Ovary (tissue), 10 donors: ENCODE measurements at places on chromosomes 2 and 18.

DNA sequence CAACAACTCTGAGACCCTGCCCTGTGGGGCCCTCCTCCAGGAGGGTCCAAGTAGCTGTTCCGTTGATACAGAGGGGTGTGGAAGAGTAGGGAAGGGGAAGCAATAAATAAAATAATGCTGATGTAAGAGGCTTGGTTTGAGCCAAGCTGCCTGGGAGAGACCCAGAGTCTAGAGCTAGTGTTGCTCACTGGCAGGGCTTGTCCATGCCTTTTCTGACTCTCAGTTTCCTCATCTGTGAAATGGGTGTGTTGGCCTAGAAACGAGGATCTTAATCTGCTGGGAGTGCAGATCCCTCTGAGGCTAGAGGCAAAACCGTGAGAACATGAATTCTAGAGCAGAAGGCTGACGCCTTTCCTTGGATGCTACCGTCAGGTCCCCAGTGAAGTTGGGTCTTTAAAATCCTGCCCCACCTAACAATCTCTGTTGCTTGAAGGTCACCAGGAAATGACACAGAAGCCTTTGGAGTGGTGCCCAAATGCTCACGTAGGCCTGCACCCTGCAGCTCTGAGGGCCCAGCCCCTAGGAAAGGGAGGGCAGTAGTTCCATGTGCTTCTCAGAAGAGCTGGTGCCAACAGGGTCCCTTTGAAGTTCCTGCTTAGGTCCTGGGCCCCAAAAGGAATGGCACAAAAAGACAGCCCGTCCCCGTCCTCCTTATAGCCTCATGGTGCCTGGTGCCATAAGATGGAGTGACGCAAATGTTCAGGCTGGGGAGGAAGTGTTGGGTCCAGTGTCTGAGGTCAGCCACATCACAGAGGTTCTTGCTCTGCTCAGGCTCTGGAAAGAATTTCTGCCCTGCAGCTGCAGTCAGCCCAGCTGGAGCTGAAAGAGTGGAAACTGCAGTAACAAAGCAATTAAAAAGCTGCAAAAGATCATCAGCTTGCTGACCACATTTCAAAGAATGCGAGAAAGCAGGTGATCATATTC is 73.2 kb upstream of the SMAD2 start:
- no peak for DNase-seq

DNA sequence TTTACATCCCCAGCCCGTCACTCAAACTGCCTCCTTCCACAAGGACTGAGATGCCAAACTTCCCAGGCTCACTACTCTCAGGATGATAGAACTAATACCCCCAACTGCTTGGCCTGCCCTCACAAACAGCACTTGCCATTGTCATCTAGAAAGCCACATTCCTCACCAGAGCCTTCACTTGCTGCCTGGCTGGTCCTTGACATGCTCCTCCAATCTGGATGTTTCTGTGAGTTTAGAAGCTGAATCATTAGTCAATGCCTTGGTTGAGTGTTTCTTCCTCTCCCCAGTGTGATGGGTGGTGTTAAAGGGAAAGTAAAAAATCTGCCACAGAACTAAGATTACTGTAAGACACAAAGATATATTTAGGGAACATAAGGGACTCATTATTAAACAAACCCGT is 52.5 kb downstream of the MARCHF4 start:
- DNase-seq = no peak

DNA sequence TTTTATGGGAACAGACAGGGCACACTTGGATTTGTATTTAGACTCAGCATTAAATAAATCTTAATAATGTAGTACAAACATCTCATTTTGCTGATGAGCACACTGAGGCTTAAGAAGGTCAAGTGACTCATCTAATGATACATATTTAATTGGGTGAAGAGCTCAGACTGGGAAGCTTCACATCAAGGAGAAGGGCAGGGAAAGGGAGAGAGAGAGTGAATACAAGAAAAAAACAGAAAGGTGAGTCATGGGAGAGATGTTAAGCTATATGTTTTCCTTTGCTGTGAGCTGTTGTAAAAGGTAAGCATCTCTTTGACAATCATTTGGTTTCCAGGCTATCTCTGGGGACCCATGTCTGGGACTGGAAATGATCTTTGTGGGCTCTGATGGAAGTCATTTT is 277.8 kb downstream of the SETBP1 start:
- no peak for DNase-seq

DNA sequence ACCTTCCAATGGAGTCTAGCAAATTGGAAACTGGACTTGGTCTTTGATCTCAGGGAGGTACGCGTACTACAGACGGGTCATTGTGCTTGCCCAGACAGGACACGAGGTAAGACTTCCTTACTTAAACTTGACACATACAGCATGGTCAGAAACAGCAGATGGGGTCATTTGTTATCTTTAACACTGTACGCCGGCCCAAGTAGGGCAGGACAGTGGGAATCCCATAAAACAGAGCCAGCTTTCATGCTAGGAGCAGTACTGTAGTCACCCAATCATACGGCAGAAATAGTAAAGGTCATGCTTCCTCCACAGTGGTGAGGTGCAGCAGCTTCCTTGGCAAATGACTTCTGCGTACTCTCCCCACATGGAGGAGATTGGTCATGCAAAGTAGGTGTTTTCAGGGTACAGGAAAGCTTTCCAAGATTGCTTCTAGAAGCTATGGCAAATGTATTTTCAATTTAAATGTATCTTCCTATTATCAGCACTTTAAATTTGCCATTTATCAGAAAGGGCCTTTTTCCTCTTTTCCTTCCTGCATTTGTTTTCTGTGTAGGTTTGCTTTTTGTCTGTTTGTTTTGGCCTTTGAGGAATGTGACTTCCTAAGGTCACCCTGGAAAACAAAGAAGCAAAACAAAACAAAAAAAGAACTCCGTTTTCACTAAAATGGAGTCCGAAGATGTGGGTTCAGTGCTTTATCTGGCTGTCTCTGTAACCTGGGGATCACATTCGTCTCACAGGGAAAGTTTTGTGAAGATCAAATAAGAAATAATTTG is 74.0 kb upstream of the DSG1 start:
- no peak for DNase-seq

- DNase-seq = no peak
These were observed 21.1 kb downstream of the NEURL3 start for GRCh38 chr2:96484091-96484490.

- DNase-seq = no peak
These were observed 79.8 kb upstream of the LRPPRC start for GRCh38 chr2:44075541-44075940.

- DNase-seq = no peak
These were observed 98.7 kb downstream of the FAM210A start for GRCh38 chr18:13627639-13628038.

DNA sequence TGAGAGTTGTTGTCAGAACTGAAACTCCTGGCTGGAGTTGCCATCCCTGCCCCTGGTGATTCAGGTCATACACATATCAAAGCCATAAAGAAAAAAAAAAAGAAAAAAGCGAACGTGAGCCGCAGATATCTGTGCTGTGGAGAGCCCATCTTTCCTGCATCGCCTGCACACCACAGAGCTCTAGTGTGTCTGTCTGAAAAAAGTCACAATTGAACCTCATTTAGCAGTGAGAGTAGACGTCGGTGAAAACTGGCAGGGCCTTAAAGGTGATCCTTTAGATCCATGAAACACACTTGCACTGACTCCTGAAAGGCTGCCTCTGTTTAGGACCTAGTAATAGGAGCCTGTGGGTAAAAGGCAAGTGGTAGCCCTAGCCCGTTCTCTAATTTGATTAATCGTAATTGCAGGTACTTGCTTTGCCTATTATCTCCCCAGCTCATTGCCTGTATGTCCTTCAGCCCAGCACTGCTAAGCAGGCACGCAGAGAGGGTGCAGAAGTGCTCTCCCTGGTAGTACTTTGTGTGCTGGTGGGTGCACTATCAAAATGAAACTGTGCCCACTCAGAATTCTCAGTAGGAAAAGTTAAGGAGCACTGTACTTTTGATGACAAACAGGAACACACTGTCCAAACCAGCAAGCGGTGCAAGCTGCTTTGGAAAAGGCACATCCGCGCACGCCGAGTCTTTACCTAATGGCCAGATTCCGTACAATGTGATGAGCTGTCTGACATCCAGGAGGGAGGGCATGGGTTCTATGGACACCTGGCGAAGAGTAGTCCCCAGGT is 103.5 kb upstream of the ASB18 start:
- no peak for DNase-seq
